ENCODE measurements at places on chromosomes 13 and 19.

DNA sequence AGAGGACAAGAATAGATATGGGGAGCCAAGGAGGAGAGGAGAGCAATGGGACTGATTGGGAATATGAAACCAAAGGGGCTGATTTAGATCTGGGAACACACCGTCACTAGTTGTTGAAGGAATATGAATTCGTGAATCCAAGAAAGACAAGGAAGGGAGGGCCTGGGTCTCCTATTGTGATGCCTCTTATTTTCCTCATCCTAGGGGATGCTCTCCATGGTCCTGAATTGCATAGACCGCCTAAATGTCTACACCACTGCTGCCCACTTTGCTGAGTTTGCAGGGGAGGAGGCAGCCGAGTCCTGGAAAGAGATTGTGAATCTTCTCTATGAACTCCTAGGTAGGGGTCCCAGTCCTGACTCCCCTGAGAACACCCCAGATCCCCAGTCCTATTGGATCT lies 21.5 kb downstream of the RYR1 start:
- no peak overlapping the region for H3K4me3 ChIP-seq
- DNase-seq = no peak
- H3K27ac ChIP-seq = no peak overlapping the region
- no peaks in the 10 kb centered on the region for H3K36me3 ChIP-seq
- H3K27me3 ChIP-seq = no peaks in the 10 kb centered on the region
- H3K4me1 ChIP-seq = no peaks in the 10 kb centered on the region

- no peak overlapping the region for H3K27ac ChIP-seq
- H3K4me1 ChIP-seq = peaks cover 6% of the 10 kb centered on the region
- no peak overlapping the region for H3K4me3 ChIP-seq
- peaks cover 30% of the 10 kb centered on the region for H3K36me3 ChIP-seq
Observed at GRCh38 chr19:56098731-56099568, 22.1 kb downstream of the ZNF787 start.

GRCh38 chr13:73556902-73557301 lies 498.1 kb downstream of the KLF5 start:
- no peak overlapping the region for H3K4me3 ChIP-seq
- H3K4me1 ChIP-seq = no peaks in the 10 kb centered on the region
- no peaks in the 10 kb centered on the region for H3K36me3 ChIP-seq

DNA sequence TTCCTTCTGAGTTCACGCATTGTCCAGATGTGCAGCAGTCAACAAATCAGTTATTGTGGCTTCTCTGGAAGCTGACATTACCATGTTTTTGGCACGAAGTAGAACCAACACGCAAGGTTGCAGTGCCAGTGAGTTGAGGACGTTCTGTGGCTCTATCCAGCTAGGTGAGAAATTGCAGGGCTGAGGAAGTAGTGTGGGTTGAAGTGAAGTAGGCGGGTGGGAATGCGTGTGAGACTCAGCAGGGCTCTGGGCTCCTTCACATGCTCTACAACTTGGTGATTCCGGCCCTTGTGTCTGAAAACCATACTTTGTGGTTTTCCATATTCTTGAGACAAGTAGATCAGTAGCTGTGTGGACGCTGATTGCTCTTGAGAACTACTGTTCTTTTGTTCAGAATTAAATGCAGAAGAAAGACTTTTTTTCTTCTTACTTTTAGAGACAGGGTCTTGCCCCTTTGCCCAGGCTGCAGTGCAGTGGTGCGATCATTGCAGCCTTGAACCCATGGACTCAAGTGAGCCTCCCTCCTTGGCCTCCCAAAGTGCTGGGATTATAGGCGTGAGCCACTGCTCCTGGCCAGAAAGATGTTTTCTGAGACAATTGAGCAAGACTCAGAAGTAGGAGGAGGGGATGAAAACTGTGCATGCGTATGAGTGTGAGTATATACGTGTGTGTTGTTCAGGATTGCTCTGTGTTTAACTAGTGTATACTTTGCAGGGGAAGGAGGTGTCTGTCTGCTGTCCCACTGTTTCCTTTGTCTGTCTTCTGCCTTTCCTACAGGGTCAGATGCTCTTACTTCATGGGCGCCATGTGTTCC lies 46.2 kb downstream of the GATAD2A start:
- H3K27me3 ChIP-seq = no peaks in the 10 kb centered on the region
- H3K36me3 ChIP-seq = peaks cover 2% of the 10 kb centered on the region
- H3K4me1 ChIP-seq = peaks cover 81% of the 10 kb centered on the region
- no peak overlapping the region for H3K4me3 ChIP-seq
- H3K27ac ChIP-seq = peak overlapping the region; percentile 18

- DNase-seq = no peak
- peaks cover 9% of the 10 kb centered on the region for H3K4me1 ChIP-seq
- no peak overlapping the region for H3K4me3 ChIP-seq
- H3K27ac ChIP-seq = no peak overlapping the region
Observed at GRCh38 chr19:46648961-46649960, 11.7 kb downstream of the DACT3 start.

GRCh38 chr19:45161738-45162607 lies 1.2 kb upstream of the NKPD1 start:
- DNase-seq = peak; percentile 12
- H3K36me3 ChIP-seq = peaks cover 2% of the 10 kb centered on the region
- no peak overlapping the region for H3K4me3 ChIP-seq
- H3K4me1 ChIP-seq = peaks cover 24% of the 10 kb centered on the region
- no peaks in the 10 kb centered on the region for H3K27me3 ChIP-seq

DNA sequence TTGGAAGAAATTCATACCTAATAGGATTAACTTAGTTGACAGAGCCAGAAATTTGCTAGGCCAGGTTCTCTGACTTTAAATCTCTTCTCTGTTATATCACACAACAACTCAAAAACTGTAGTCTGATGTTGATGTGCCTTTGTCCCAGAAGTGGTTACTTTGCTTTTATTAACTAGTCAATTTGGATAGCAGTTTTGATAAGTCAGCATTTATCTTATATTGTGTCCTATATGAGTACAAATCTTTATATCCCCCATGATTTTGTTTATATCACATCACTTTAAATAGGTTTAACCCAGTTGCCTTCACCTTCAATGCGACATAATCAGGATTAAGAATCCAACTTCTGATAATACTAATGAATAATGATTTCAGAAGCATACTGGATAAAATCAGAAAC lies 459.3 kb downstream of the GPC6 start:
- no peak for DNase-seq
- no peaks in the 10 kb centered on the region for H3K27me3 ChIP-seq
- H3K4me1 ChIP-seq = no peaks in the 10 kb centered on the region
- H3K36me3 ChIP-seq = no peaks in the 10 kb centered on the region
- H3K4me3 ChIP-seq = no peak overlapping the region

DNA sequence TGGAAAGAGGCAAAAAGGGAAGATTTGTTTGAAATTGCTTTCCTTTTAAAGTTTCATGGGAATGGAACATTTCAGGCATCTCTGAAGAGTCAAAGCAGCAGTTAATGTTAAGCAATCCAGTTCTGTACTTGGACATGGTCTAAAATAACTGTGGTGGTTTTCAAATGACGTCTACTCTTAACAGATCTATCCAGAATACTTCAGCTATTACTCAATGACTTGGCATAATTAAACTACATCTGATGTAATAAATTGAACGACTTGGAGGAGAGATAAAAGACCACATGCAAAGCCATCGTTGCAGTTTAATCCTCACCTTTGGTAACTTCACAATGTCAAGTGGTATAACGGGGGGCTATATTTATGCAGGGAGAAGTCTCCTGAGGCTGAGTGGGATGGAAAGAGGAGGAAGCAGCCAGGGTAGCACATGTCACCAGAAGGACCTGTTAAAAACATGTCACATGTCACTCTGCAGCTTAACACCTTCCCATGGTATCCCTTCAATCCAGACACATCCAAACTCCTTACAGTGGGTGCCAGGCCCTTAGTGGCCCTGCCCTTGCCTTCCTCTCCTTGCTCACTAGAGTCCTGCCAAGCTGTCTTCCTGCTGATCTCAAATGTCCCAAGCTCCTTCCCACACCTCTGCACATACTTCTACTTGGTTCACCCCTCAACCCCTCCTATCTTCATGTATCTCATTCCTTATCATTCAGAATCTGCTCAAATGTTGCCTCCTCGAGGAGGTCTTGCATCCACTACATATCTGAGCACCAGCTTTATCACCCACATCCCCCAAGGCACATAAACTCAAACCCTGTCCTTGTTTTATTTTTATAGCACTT lies 327.8 kb downstream of the SUCLA2 start:
- H3K4me3 ChIP-seq = no peak overlapping the region
- no peak overlapping the region for H3K27ac ChIP-seq
- no peak for DNase-seq
- H3K36me3 ChIP-seq = no peaks in the 10 kb centered on the region
- no peaks in the 10 kb centered on the region for H3K27me3 ChIP-seq
- no peaks in the 10 kb centered on the region for H3K4me1 ChIP-seq

GRCh38 chr13:20492641-20493040 lies 33.0 kb downstream of the CRYL1 start:
- H3K4me3 ChIP-seq = no peak overlapping the region
- DNase-seq = no peak
- H3K36me3 ChIP-seq = no peaks in the 10 kb centered on the region
- no peaks in the 10 kb centered on the region for H3K27me3 ChIP-seq
- no peak overlapping the region for H3K27ac ChIP-seq
- H3K4me1 ChIP-seq = peaks cover 6% of the 10 kb centered on the region

GRCh38 chr19:36010402-36010801 lies 1.8 kb upstream of the SYNE4 start:
- H3K4me1 ChIP-seq = peaks cover 43% of the 10 kb centered on the region
- H3K36me3 ChIP-seq = no peaks in the 10 kb centered on the region
- no peaks in the 10 kb centered on the region for H3K27me3 ChIP-seq
- H3K27ac ChIP-seq = no peak overlapping the region
- no peak overlapping the region for H3K4me3 ChIP-seq

DNA sequence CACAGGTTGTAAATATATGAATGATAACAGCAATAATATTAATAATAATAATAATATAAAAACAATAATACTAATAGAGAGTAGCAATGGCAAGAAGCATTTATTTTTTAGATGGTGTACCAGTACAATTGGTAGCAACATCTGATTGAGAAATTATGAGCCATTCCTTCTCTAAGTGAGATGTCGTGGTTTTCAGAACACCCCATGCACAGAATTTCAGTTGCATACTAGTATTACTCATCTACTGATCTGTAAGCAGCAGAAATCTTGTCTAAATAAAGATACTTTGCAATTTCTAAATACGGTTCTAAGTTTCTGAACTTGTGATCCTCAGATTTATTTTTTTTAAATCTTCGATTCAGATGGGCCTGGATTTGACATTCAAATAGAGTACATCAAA lies 788.0 kb upstream of the ATXN8OS start:
- H3K4me1 ChIP-seq = no peaks in the 10 kb centered on the region
- H3K27ac ChIP-seq = no peak overlapping the region
- H3K27me3 ChIP-seq = no peaks in the 10 kb centered on the region
- H3K36me3 ChIP-seq = no peaks in the 10 kb centered on the region

GRCh38 chr19:54430306-54431254 lies 15.3 kb downstream of the TTYH1 start:
- H3K4me3 ChIP-seq = peak overlapping the region; percentile 32
- H3K27ac ChIP-seq = no peak overlapping the region
- no peaks in the 10 kb centered on the region for H3K36me3 ChIP-seq

- no peaks in the 10 kb centered on the region for H3K36me3 ChIP-seq
- H3K4me1 ChIP-seq = peaks cover 11% of the 10 kb centered on the region
- H3K27me3 ChIP-seq = no peaks in the 10 kb centered on the region
- no peak for DNase-seq
Observed at GRCh38 chr19:33261511-33262189, 36.0 kb upstream of the SLC7A10 start.

- no peaks in the 10 kb centered on the region for H3K4me1 ChIP-seq
- no peaks in the 10 kb centered on the region for H3K36me3 ChIP-seq
- no peak overlapping the region for H3K27ac ChIP-seq
- H3K27me3 ChIP-seq = no peaks in the 10 kb centered on the region
- no peak overlapping the region for H3K4me3 ChIP-seq
Observed at GRCh38 chr13:54705738-54706137, 1677.1 kb downstream of the OLFM4 start.

DNA sequence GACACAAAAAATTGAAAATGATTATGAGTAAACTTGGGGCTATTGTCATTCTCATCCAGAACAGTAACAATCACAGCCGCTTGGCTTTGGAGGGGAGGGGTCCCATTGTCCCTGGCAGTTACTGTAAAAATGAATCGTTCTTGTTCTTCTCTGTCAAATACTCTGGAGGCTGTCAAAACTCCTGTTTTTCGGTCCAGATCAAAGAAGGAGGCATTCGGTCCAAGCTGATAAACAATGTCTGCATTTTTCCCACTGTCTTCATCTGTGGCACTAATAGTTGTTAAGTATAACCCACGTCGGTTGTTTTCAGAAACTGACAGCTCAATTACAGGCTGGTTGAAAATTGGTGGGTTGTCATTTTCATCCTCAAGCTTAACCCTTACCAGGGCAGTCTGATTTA lies 3.4 kb downstream of the PCDH9 start:
- H3K36me3 ChIP-seq = no peaks in the 10 kb centered on the region
- H3K4me1 ChIP-seq = peaks cover 24% of the 10 kb centered on the region
- H3K27ac ChIP-seq = no peak overlapping the region
- H3K27me3 ChIP-seq = peaks cover 5% of the 10 kb centered on the region
- no peak overlapping the region for H3K4me3 ChIP-seq
- no peak for DNase-seq

DNA sequence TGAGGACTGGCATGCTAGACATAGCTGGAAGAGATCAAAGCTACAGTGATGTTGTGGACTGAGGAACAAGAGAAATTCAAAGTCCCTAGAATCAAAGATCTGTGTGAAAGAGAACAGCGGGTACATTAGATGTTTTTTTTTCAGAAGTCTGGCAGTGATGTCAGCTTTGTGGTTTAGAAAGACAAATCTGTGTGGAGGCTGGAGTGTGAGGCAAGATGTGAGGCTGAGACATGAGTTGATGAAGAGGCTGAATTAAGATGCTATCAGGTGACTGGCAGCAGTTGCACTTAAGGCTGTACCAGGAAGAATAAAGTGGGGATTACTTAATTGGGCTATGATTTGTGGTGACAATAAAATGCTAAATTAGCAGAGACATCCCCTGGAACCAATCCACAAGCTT lies 46.5 kb downstream of the DNAJC3 start:
- no peak for DNase-seq
- no peak overlapping the region for H3K4me3 ChIP-seq
- no peak overlapping the region for H3K27ac ChIP-seq
- H3K4me1 ChIP-seq = no peaks in the 10 kb centered on the region
- H3K36me3 ChIP-seq = peaks cover 22% of the 10 kb centered on the region

GRCh38 chr19:45860359-45861259 lies 2.3 kb downstream of the SYMPK start:
- DNase-seq = no peak
- no peak overlapping the region for H3K4me3 ChIP-seq
- H3K4me1 ChIP-seq = peaks cover 29% of the 10 kb centered on the region
- H3K27me3 ChIP-seq = peaks cover 13% of the 10 kb centered on the region
- H3K27ac ChIP-seq = no peak overlapping the region

DNA sequence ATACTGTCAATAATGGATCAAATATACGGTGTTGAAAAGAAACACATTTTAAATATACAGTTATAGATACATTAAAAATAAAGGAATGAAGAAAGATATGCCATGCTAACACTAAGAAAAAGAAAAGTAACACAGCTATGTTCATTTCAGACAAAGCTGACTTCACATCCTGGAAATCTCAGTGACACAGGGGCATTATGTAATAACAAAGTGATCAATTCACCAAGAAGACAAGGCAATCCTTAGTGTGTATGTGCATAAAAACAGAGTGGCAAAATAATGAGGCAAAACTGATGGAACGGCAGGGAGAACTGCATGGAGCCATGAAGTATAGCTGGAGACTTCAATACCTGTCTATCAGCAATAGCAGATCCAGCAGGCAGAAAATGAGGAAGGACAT lies 13.1 kb downstream of the ZNF14 start:
- H3K27me3 ChIP-seq = no peaks in the 10 kb centered on the region
- H3K27ac ChIP-seq = no peak overlapping the region
- H3K4me3 ChIP-seq = no peak overlapping the region
- H3K4me1 ChIP-seq = no peaks in the 10 kb centered on the region
- DNase-seq = no peak

- peaks cover 6% of the 10 kb centered on the region for H3K4me1 ChIP-seq
- no peak overlapping the region for H3K4me3 ChIP-seq
- no peaks in the 10 kb centered on the region for H3K36me3 ChIP-seq
- no peaks in the 10 kb centered on the region for H3K27me3 ChIP-seq
- H3K27ac ChIP-seq = no peak overlapping the region
Observed at GRCh38 chr19:34236035-34236987, 18.0 kb upstream of the GARRE1 start.

Data from CD4-positive, alpha-beta T cell (primary cell).